ENCODE measurements at places on chromosomes 6 and 20.
A peak's percentile ranks its signal among the peaks of the same experiment; 100 is the strongest.

DNA sequence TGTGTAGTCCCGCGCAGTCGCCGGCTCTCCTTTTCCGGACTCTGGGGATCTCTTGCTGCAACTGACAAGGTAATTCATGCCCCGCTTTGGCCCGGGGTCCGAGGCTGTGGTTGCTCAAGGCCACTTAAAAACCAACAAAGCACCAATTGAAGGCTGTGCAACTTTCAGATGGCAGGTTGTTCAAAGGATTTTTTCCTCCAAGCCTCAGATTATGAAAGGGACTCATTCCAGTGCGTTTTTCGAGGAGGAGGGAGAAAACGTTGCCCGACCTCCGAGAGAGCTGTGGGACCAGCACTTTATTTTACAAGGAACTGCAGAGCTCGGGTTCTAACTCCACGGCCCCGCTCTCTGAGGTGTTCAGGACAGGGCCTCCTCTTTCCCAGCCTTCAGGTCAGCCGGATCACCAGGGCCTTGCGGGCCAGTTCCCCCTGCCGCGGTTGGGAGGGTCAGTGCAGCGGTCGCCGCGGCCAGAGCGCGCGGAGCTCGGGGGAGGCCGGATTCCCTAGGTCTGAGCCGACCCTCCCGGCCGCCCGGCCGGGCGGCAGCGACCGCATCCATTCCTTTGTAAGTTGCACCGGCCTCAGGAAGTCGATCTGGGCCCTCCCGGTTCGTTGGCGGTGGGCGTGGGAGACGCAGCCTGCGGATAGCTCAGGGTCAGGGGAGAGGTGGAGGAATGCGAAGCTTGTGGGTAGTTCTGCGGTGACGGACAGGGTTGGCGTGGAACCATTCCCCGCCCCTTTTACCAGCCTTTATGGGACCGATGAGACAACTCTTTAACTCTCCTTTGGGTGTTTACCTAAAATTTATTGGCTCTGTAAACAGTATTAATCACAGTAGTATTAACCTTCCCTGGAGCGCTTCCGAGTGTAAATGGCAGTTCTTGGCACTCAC lies 1.6 kb downstream of the UTRN start:
- DNase-seq, result peak; percentile 47

GRCh38 chr6:40456390-40457013 lies 130.7 kb downstream of the LRFN2 start:
- DNase-seq, result no peak

- no peak for DNase-seq
Measured at GRCh38 chr6:142013287-142013686, 119.4 kb upstream of the GJE1 start.

DNA sequence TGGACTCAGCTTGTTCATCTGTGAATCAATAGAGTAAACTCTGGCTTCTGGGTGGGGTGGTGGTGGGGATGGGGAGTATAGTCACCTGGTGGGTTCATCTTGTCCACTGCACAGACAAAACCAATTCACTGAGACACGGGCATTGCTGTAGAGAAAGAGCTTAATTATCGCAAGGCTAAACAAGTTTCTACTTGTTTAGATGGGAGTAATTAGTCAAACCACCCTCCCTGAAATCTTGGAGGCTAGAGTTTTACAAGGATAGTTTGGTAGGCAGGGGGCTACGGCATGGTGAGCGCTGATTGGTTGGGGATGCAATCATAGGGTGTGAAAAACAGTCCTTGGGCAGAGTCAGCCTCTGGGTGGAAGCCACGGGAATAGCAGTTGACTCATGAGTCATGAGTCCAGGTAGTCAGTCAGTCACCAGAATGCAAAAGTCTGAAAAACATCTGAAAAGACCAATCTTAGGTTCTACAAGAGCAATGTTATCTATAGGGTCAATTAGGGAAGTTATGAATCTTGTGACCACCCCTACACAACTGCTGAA lies 77.8 kb downstream of the STMND1 start:
- DNase-seq, result no peak

DNA sequence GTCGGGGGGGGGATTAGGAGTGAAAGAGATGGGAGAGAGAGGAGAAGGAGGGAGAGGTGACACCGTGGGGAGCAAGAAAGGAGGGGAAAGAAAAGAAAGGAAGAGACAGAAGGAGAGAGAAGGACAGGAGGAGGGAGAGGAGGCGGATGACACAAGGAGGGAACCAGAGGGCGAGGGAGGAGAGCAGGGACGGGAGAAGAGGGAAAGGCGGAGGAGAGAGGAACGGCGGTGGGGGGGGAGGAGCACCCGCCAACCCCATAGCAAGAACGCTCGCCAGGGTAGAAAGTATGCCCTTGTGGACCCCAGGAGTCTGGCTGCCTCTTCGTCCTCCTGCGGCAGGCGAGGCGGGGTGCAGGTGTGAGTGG lies 4.5 kb upstream of the INSM1 start:
- no peak for DNase-seq

DNA sequence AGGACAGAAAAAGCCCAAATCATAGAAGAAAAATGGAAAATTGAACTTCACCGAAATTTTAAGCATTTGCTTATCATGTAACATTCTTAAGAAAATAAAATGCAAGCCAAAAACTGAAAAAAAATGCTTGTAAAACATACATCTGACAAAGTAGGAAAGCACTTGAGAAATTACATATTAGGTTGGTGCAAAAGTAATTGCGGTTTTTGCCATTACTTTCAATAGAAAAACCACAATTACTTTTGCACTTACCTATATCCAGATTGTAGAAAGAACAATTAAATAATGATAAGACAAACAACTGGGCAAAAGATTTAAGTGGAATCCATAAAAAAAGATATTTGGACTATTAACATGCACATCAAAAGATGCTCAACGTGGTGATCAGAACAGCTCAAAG lies 146.2 kb downstream of the TBXT start:
- DNase-seq, result no peak

DNA sequence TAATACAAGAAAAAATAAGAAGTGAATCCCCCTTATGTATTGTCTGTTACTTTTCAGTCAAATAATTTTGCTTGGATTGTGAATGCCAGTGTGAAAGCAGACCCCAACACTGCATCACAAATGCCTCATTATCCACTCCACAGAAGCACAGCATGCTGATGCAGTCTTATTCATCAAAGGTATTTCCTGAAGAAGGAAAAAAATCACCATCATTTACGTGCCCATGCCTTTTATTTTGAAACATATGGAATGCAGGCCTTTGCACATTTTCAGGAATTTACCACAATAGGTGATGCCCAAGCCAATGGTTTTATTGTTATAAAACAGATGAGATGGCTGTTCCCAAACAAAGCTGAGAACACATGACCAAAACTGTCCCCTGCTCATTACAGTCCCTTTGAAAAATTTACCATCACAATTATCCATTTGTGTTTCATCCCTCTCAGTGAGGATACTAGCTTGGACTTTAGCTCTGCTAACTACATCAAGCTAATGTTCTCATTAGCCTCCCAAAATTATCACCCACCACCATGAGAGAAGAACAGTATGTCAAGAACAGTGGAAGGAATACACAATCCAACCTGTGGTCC lies 180.6 kb upstream of the HTR1E start:
- DNase-seq, result no peak

DNA sequence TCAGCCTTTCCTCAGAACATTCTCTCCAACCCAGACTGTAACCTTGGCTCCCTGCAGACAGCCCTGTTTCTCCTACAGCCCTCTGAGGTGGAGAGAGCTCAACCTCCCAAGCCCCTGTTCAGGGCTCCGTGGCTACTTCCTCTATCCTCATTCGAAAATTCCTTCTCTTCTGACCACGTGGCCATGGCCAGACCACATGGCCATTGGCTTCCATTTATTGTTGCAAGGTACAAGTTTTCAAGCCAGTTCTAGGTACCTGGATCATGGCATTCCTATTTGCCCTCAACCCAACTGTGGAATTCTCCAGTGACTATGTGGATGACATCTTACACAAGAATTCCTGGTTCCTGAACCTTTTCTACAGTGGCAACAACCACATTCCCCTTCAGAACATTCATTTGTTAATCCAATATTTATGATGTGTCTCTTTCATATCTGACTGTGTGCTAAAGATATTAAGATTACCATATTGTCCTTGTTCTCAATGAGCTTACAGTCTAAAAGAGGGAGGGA lies 161.9 kb downstream of the GMPR start:
- no peak for DNase-seq

DNA sequence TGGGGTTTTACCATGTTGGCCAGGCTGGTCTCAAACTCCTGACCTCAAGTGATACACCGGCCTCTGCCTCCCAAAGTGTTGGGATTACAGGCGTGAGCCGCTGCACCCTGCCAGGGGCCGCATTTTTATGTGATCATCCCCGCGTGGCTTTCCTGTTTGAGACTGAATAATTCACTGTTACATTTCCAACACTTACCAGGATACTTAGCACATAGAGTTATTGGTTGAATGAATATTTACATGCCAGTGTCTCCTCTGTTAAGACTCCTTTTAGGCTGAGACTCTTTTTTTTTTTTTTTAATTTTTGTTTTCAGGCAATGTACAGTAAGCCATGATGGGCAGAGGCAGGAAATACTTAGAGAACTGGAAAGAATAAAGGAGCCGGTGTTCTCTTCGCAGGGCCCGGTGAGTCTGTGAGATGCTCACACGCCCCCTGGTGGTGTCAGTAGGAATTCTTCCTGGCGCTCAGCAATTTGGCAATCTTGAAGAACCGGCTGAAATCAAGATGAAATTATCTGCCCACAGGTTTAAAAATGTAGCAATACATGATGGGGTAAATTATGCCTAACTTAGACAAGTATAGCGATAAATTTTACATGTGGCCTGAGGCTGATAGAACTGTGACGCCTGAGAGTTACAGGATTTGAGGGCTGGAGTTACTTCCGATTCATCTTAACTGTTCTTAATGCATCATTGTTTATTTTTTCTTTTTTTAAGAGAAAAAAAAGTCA lies 7.6 kb upstream of the RNF114 start:
- peak; percentile 72 for DNase-seq

Measured in gastrocnemius medialis (tissue), 4 donors.